ENCODE measurements at places on chromosomes 12 and 14. TPM values are rescaled to one million over a fixed set of nuclear protein-coding genes. Genes with fewer than 3 reads are reported as not detected.

GRCh38 chr12:89411846-89412245 is 59.5 kb upstream of the DUSP6 start:
- DNase-seq: no peak

Gene ACYP1
- total RNA-seq: 9.1 TPM

DNA sequence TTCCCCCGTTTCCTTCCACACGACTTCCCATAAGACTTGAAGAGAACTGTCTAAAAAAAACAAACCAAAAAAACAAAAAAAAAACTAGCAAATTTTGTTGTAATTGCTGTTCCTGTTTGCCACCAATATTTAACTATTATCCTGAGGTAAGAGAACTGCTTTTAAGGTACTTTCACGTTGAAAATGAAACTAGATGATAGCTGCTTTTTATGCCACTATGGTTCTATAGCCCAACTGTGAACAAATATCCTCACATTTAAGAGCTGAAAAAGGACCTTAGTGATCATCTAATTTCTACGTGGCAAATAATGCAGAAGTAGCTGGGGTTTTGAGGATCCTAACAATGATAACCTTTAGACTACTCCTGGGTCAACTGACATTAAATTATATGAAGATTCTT is 98.6 kb downstream of the TAOK3 start:
- DNase-seq: no peak

Gene NRXN3
- total RNA-seq: 71.1 TPM

Measured in esophagus muscularis mucosa (tissue), 4 donors.